ENCODE measurements at places on chromosomes 2 and 18.

GRCh38 chr2:55282110-55282917, 13.3 kb upstream of the MTIF2 start:
- peak; percentile 86 for DNase-seq

GRCh38 chr18:25875551-25876240, 214.7 kb downstream of the SS18 start:
- no peak for DNase-seq

- DNase-seq = peak; percentile 34
Observed at GRCh38 chr2:32715981-32716380, 88.1 kb downstream of the TTC27 start.

DNA sequence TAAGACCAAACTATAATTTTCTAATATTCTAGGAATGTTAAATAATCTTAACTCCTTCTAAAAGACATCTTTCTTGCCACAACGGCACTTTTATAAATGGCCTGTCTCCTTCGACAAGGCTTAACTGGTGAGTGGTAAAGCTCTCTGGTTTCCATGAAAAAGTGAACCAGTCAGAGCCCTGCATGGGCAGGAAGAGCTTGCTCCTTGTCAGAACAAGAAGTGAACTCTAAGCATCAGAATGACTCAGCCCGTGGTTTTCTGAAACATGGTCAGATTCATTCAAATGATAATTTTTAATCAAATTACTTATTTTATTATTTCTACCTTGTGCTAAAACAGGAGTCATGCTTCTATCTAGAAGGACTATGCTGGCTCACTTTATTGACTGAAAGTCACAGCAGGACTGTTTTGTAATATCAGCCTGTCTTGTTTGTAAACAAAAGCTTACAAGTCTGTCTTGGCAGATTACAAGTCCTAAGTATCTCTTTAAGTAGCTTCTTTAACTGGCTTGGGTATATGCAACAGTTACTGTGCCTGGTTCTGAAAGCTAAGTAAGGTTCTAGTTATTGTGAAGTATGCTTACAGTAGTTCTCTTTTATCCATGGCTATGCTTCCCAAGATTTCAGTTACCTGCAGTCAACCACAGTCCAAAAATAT, 245.4 kb downstream of the NAPG start:
- DNase-seq = no peak

GRCh38 chr2:226837334-226837733, 1.5 kb downstream of the RHBDD1 start:
- no peak for DNase-seq

- DNase-seq = no peak
Observed at GRCh38 chr2:71898375-71898774, 249.3 kb downstream of the CYP26B1 start.

GRCh38 chr2:133674433-133675331, 106.4 kb upstream of the NCKAP5 start:
- DNase-seq = peak; percentile 96

DNA sequence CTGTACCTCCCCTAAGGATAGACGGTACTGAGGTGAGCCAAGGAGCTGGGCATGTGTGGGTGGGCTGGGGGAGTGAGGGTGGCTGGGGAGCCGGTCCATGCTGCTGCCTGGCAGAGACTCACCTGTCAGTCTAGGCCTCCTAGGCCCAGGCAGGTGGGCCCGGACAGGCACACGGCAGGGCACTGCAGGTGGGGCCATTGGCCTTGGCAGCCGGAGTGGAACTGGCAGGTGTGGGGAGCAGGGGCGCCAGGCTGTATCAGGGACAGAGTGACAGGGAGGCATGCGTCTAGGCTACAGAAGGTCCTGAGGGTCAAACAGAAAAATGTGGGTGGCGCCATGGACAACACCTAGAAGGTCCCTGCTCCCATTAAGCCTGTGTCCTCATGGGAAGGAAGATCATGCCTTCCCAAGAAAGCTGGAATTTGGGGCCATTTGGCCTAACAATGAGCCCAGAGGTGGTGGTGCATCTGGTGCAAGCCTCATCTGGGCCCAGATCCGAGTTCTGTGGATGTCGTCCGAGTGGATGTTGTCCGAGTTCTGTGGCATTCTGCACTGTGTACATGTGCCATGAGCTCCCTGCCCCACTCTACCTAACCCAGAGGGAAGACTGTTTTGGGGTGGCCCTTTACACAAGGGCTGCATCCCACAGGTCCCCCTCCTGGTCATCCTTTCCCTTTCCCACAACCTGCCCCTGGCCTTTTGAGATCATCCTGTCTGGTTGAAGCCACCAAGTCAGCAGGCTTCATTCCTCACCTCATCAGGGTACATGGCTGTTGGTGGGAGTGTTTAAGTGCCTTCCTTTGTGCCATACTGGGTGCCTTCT, 249.7 kb downstream of the GLI2 start:
- no peak for DNase-seq

DNA sequence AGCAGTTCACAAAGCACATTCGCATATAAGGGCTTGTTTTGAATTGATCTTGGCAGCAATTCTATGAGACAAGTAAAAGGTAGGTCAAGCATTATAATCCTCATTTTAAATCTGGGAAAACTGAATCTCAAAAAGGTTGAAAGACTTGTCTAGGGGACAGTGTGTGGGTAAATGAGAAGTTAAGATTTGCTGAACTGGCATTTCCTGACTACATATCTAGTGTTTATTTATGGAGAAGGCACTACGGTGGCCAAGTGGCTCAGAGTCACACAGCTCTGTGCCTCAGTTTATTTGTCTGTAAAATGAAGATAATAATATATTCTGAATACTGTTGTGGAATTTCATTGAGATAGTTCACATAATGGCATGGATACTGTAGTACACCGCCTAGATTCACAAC, 16.3 kb upstream of the IL1RN start:
- DNase-seq = no peak

DNA sequence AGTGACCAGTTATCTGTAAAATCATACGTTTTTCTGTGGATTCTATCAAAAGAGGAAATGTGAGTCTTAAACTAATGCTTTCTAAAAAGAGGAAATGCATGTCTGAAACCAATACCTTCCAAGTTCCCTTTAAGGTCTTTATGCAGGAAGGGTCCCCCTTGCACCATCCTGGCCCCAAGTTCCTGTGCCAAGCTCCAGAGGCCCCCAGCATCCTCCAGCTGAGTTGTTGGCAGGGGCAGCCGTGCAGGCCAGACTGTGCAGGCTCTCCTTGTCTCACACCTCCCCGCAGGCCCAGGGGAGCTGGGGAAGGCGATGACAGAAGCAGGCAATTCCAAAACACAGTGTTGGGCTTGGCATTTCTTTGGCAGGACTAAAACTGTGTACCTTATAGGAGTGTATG, 39.2 kb downstream of the DPYSL5 start:
- no peak for DNase-seq

- DNase-seq = no peak
Observed at GRCh38 chr18:24326211-24326610, 71.4 kb downstream of the OSBPL1A start.

DNA sequence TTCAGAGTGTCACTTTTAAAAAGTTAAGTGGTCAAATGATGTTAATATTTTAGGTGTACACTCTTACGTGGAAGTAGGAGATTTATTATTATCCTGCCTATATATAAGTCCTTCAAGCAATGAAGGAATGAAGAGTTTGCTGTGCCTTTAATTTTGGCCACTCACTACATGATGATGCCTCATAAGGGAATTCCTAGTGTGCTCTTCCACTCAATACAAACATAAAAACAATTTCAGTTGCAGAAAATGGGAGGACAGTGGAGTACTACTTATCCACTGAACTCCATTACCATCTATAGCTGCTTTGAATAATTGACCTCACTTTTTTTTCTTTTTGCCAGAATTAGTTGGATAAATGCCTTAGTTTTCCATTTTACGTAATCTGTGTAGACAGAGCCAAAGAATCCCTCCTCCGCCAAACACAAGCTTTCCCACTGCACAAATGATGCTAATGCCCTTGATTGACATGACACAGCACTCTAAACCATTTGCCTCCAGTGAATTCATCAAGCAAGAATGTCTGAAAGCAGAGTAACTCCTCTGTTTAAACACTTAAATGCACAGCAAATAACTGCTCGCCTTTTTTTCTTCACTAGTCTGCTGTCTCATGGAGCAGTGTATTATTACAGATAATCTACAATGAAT, 751.1 kb upstream of the FANCL start:
- DNase-seq = no peak

GRCh38 chr2:235847576-235847975, 320.6 kb downstream of the GBX2 start:
- no peak for DNase-seq

Measured in fibroblast of the aortic adventitia (primary cell).